ENCODE measurements at places on chromosomes 7 and 10. TPM values are rescaled to one million over a fixed set of nuclear protein-coding genes. Genes with fewer than 3 reads are reported as not detected.

GRCh38 chr10:84991301-84991700 lies 662.9 kb downstream of the CCSER2 start:
- H3K27ac ChIP-seq: no peak overlapping the region
- no peak for DNase-seq
- H3K4me1 ChIP-seq: no peaks in the 10 kb centered on the region
- H3K36me3 ChIP-seq: no peaks in the 10 kb centered on the region

- no peaks in the 10 kb centered on the region for H3K27me3 ChIP-seq
- DNase-seq: peak; percentile 97
- H3K36me3 ChIP-seq: no peaks in the 10 kb centered on the region
- H3K27ac ChIP-seq: peak overlapping the region; percentile 97
Measured at GRCh38 chr10:69318867-69319727, 40.8 kb downstream of the HK1 start.

DNA sequence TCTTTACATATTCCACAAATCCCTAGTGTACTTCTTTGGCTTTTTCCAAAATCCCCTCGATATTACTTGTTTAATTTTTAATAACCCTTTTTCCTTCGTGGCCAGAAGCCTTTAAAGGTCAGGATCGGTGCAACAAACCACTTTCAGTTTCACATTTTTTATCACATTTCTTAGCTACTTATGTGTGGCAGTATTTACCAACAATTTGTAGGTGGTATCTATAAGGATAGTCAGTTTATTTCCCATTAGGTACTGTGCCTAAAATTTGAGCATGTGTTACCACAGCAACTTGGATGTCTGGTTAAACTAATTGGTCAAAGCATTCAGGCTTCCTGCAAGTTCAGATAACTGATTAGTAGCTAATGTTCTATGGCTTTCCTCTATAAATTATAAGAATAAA lies 104.9 kb downstream of the CDK14 start:
- H3K4me3 ChIP-seq: no peak overlapping the region
- no peak for DNase-seq
- H3K36me3 ChIP-seq: no peaks in the 10 kb centered on the region
- no peaks in the 10 kb centered on the region for H3K27me3 ChIP-seq
- H3K27ac ChIP-seq: no peak overlapping the region

- H3K4me1 ChIP-seq: no peaks in the 10 kb centered on the region
- no peak overlapping the region for H3K4me3 ChIP-seq
- H3K36me3 ChIP-seq: no peaks in the 10 kb centered on the region
Measured at GRCh38 chr10:129536336-129536735, 69.3 kb downstream of the MGMT start.

- DNase-seq: no peak
- no peaks in the 10 kb centered on the region for H3K4me1 ChIP-seq
- no peaks in the 10 kb centered on the region for H3K36me3 ChIP-seq
- H3K4me3 ChIP-seq: no peak overlapping the region
- no peaks in the 10 kb centered on the region for H3K27me3 ChIP-seq
- H3K27ac ChIP-seq: no peak overlapping the region
Measured at GRCh38 chr7:26668821-26669220, 195.6 kb downstream of the SKAP2 start.

DNA sequence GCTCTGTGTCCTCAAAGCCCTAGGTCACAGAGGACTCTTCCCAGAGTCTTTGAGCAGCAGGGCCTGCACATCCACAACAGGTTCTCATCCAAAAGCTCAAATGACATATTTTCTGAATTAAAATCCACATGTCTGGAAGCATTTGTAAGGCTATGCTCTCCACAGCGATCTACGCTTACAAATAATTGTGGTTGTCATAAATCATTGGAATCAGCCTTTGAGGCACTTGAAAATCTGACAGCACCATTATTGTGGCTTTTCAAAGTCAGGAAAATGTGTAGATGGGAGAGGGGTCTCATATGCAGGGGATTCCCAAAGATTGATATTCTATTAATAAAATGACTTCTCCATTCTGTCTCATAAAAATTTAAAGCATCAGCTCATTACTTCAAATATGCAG lies 16.3 kb downstream of the GPR26 start:
- no peak overlapping the region for H3K27ac ChIP-seq
- H3K27me3 ChIP-seq: no peaks in the 10 kb centered on the region
- no peak overlapping the region for H3K4me3 ChIP-seq
- H3K4me1 ChIP-seq: no peaks in the 10 kb centered on the region
- H3K36me3 ChIP-seq: no peaks in the 10 kb centered on the region

DNA sequence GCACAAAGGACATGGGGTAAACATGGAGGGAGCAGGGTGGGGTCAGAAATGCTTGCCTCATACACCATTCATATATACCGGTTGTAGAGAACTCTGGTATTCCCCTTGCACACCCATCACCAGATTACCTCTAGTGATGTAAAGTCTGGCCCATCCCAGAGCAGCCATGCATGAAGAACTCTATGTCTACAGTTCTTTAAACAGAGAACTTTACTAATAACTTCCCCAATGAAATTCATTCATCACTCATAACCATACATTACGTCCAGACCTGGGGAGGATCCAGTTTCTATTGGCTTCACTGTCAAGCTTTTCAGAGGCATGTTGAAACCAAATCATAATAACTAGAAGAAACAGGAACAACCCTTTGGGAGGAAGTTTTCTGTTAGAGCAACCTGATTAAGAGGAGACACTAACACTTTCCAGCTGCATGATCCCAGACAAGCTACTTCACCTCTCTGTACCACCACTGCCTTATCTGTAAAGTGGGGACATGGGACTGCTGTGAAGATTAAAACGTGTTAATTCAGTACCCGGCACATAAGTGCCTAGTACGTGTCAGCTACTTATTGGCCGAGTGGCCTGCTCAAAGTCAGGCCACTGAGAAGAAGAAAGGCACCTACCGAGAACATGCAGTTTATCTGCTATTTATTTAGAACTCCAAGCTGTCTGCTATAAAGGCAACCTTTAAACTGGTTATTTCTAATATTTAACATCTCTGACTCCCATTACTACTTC lies 59.7 kb downstream of the IGF2BP3 start:
- H3K4me3 ChIP-seq: no peak overlapping the region
- H3K36me3 ChIP-seq: no peaks in the 10 kb centered on the region
- H3K4me1 ChIP-seq: no peaks in the 10 kb centered on the region
- no peak overlapping the region for H3K27ac ChIP-seq
- no peaks in the 10 kb centered on the region for H3K27me3 ChIP-seq
- DNase-seq: no peak

Gene FKBP6
- total RNA-seq: not detected

Gene PON1
- not detected for total RNA-seq

Gene LEP
- total RNA-seq: 0.45 TPM

Data from aorta (tissue), 5 donors.